ENCODE measurements at places on chromosomes 6 and 20.

DNA sequence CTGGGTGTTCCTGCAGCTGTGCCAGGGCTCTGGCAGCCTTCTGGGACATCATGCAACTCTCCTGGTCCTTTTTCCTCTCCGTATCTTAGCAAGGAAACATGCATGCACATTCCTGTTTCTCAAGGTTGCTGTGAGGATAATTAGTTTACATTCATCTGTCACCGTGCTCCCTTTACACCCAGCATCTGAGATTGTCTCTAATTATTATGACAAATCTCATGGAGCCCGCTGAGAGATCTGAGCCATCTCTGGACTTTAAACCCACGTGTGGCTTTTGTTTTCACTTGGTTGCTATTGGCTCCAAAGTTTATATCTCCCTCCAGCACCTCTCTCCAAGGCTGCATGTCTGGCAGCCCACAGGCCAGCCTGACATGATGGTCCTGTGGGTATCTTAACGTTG, 167.6 kb downstream of the UNC5CL start:
- no peak for DNase-seq

- no peak for DNase-seq
These were observed 47.2 kb downstream of the FILIP1 start for GRCh38 chr6:75446241-75446880.

GRCh38 chr6:109782491-109782999, 91.4 kb downstream of the FIG4 start:
- DNase-seq = no peak

DNA sequence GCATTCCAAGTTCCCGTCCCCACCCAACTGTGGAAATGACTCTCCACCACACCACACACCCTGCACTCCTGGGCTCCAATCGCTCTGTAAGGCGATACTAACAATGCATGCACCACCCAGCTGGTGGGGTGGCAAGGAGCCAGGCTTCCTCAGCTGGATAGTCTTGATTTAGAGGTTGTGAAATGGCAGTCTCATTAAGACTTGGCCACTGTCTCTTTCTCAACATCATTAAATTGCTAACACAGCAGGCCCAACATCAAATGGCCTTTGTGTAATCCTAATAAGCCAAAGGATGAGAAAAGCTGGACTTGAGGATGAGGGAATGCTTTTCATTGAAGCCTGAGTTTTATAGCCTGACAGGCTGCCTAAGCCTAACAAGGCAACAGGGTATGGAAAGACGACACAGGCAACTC, 223.7 kb downstream of the GMDS start:
- DNase-seq = no peak

DNA sequence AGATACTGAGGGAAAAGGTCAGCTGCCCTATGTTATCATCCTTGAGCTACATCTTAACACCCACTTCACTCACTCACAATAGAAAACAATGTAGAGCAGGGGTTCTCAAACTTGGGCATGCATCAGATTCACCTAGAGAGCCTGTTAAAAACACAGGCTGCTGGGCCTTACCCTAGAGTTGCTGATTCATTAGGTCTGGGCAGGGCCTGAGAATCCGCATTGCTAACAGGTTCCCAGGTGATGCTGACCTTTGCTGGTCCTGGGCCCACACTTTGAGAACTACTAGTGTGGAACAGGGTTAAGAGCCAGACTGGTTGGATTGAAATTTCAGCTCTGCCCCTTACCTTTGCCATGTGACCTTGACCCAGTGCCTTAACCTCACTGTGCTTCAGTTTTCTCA, 25.1 kb downstream of the RSPO4 start:
- no peak for DNase-seq

DNA sequence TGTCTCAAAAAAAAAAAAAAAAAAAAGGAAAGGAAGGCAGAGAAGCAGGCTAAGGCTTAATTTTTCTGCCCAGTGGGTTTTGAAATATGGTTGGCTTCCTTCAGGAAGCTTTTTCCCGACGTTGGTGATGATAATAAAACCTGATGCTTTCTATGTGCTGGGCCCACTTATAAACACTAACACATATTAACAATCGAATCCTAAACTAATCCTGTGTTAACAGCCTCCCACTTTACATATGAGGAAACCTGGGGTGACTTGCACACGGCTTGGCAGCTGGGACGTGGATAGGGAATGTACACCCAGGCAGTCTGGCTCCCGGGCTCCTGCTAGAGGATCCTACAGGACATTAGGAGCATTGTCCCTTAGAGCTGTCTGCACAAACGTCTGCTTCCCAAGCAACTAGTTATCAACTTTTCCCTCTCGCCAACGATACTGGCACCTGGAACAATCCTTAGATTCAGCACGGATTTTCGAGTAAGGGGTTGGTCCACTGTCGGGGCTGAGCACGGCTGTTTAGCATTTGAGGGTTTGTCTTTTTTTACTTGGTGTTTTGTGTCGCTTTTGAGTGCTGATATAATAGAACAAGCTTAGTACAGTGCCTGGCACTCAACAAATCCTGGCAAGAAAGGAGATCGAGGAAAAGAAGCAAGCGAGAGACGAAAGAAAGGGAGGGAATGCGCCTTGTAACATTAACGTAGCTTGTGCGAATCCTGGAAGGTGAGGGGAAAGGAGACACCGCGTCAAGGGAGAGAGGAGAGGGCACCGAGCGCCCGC, 622 bp upstream of the KIZ start:
- DNase-seq = no peak

DNA sequence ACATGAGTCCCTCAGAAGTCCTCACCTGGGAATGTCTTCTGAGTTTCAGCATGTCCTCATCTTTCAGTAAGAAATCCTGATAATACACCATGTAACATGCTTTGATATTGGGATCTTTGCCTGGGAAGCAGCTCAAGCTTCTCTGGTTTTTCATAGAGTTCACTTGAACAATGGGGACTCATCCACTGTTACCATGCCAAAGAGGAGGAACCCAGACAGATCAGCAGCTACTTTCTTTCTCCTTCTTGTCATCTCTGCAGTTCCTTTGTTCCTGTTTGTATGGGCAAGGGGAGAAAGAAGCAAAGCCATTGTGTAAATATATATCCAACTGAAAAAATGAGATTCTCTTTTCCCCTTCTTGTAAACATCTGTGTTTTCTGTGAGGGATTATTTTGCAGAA, 450.6 kb upstream of the HS3ST5 start:
- no peak for DNase-seq

- DNase-seq = no peak
These were observed 35.3 kb downstream of the KIF16B start for GRCh38 chr20:16537918-16538317.
